GM12891 (cell line): ENCODE measurements at places on chromosomes 3 and 15.

- no peak for DNase-seq
Observed at GRCh38 chr3:4492208-4493013, 737 bp upstream of the ITPR1 start.

DNA sequence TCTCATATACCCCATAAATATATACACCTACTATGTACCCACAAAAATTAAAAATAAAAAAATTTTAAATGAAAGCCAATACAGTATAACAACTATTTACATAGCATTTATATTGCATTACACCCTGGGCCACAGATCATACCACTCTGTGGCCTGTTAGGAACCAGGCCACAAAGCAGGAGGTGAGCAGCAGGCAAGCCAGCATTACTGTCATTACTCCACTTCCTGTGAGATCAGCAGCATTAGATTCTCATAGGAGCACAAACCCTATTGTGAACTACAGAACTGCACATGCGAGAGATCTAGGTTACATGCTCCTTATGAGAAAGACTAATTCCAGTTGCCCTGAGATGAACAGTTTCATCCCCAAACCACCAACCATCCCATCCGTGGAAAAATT, 17.4 kb downstream of the FILIP1L start:
- no peak for DNase-seq

- no peak for DNase-seq
Observed at GRCh38 chr15:90106522-90107117, 4.4 kb upstream of the IDH2 start.

DNA sequence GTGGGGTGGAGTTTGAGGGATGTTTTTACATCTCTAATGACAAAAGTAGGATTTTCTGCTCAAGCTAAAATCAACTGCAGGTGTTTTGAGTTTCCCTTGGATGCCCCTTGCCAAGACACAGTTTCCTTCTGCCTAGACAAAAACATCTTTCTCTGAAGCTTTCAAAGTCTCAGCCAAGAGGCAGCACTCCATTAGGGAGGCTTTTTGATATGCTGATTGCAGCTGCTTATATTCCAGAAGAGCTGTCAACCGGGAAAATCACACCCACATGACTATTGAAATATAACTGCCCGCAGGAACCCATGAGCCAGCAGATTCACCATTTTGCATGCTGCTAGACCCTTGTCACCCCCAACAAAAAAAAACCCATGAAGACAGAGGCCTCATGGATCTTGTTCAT, 27.5 kb upstream of the ZNF148 start:
- DNase-seq: no peak

DNA sequence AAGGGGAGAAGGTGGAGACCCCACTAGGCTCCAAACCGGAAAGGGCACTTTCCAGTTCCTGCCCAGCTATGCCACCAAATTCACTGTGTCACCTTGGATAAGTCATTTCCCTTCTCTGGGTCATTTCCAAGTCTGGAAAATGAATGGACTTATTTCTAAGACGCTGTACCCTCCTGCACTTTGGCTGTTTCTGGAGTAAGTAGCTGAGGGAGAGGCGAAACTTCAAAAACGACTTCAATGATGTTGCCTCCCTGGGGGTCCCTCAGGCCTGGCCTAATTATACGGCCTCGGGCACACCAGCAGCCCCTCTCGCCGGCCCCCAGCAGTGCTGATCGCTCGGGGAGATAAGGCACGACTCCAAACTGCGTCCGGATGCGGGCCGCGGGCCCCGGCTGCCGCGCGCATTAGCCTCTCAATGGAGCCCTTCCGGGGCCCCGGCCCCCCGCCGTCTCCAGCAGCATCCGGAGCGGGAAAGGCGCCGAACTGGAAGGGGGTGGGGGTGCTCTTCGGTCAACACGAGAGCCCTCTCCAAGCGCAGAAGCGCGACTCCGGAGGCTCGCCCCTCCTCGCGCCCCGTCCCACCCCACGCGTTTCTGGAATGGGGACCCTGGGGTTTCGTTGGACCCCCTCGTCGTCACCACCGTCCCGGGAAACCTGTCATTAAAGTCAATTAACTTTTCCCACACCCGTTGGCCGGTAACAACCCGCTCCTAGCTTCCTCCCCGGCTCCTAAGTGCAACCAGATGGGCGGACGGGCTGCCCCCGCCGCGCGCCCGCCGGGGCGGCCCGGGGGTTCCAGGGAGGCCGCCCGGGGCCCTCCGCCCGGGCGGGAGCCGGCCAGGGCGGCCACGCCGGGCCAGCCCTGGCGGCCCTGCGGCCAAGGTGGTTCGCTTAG, 4.8 kb downstream of the HES1 start:
- DNase-seq: no peak

GRCh38 chr3:154310840-154311239, 13.4 kb downstream of the DHX36 start:
- no peak for DNase-seq

DNA sequence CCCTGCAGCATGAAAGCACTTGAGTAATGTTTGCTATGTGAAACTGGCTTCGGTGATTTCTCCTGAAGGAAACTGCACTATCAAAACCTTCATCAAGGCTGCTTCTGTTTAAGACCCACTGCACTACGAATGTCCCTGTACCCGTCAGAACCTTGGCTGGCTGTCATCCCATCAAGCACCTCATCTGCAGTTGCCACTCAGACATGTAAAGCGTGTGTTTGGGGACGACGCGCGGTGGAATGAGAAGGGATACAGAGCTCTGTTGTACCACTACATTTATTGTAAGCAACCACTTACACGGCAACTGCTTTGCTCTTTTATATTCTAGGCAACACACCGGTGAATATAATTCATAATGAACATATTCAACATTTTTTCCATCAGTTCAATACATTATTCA, 147.6 kb downstream of the TIGIT start:
- DNase-seq: no peak

GRCh38 chr15:98240303-98240702, 279.8 kb downstream of the ARRDC4 start:
- no peak for DNase-seq

DNA sequence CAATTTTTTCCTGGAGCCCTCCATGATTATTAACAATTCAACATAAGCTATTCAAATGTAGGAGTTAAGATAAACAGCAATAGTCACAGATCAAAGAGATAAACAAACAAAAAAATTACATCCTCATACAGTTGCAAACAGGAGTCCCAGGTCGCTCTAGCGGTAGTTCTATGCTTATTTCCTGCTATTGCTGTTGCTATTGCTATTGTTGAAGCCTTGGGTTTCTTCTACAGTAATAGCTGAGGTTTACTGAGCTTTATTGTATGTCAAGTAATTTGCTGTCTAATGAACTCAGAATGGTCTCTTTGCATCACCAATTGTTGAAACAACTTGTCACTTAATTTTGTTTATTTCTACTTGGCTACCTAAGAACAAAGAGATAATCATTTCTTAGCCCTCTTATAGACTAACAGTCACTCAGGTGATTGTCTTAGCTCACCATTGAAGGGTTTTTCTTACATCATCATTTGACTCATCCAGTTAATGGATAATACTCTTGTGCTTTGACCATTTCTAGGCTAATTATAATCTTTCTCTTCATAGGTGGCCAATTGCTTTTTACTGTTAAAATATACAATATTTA, 654.6 kb downstream of the MECOM start:
- DNase-seq: no peak

DNA sequence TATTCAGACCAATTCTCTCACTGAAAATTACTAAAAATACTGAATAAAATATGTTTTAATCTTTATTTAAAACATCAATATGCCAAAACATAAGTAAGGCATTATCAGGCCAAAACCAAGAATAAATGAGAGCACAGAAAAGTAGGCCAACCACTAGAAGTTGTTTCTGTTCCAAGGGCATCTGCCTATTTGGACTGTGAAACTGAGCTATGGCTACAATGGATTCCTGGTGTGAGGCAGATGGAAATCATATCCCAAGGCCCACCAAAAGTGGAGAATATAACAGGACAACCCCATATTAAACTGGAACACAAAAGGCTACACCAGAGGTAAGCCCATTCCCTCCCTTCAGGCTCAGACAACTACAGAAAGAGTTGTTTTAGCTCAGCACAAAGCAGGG, 302.8 kb upstream of the IL12A start:
- no peak for DNase-seq
